ENCODE measurements at places on chromosomes 5 and 9. TPM values are rescaled to one million over a fixed set of nuclear protein-coding genes. Genes with fewer than 3 reads are reported as not detected.

GOLGA2 gene
- total RNA-seq, result 131 TPM

ADAMTS13 gene
- 3.2 TPM for total RNA-seq

DNA sequence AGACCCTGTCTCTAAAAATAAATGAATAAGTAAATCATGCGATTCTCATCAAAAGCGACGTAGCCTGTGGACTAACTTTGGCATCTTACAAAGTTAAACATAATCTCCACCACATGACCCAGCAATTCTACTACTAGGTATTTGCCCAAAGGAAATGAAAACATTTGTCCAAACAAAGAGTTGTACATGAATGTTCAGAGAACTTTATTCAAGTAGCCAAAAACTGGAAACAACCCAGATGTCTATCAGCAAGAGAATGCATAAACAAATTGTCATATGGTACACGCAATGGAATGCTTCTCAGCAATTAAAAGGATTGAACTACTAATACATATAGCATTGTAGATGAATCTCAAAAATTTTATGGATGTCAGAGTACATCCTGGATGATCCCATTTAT, 82.6 kb downstream of the ADRB2 start:
- no peak for DNase-seq

GRCh38 chr5:158175934-158176481, 317.1 kb upstream of the CLINT1 start:
- no peak for DNase-seq

DNA sequence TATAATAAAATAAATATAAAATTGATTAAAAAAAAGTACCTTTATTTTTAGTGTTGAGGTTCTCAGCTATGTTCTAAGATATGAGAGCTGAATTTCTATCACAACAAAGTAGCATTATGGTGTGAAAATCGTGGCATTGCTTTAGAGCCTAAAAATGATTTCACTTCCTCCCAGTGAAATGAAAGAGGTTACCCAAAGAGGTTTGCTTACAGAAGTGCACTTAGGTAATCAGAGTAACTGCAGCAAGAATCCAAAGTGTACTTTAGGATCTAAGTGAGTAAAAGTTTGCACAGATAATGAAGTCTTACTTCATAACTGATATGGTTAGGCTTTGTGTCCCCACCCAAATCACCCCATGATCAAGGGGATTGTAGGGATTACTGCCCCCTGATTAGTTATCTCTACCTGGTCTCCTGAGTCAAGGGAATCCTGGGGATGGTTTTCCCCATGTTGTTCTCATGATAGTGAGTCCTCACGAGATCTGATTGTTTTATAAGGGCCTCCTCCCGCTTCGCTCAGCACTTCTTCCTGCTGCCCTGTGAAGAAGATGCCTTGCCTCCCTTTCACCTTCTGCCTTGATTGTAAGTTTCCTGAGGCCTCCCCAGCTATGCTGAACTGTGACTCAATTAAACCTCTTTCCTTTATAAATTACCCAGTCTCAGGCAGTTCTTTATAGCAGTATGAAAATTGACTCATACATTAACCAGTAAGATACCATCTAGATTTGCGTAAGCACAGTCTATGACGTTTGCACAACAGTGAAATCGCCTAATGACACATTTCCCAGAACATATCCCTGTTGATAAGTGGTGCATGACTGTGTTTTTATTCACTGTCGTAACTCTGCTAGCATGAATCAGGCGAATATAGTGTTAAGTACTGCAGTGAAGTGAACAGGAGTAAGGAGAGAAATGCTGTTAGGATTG, 40.3 kb upstream of the LRRC70 start:
- DNase-seq, result no peak

DNA sequence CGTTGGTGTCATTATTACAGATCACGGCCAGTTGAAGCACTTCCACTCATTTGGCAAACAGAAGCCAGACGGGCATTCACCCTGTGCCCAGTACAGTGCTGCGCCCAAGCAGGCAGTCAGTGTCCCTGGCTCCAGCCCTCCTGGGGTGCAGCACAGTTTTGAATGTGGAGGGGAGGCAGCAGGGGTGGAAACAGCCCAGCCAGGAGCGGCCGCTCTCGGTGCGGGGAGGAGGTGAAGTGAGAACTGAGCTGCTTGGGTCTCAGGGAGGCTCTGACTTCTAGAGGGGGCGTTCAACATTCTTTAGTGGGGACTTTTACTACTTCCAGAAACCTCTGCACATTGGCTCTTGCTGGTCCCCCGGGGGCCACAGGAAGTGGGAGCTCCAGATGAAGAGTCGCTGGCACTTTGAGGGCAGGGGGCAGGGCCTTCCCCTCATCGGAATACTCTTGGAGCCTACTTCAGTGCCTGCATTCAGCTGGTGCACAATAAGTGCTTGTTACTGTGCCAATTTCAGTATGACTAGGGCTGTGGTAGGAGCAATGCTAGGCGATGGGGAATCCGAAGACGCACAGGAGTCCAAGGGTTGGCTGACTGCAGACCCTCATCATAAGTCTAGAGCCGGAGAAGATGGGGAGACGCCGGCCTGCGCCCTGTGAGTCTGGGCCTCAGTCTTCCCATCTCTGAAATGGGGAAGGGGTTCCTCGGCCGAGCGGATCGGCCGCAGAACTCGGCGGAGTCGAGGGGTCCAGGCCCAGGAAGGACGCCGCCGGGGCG, 492 bp upstream of the NEK6 start:
- DNase-seq, result peak; percentile 35

DNA sequence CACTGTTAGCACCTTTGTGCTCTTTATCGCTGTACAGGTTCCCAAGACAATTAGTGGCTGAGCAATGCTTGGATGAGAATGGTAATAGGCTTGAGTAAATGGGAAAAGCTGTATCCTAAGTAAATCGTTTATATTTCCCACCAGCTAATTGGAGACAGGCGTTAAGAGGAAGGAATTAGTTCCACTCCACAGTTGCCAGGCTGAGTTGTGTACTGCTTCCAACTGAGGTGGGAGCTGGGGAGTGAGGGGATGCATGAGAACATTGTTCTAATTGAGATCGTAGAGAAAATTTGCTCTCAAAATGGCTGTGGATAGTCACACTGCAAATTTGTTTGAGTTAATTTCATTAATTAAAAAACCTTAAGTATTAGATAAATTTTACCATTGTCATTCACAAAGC, 285.0 kb upstream of the ADAMTSL1 start:
- DNase-seq, result no peak

GRCh38 chr9:121411993-121412392, 41.9 kb upstream of the STOM start:
- DNase-seq, result no peak

GRCh38 chr9:90271707-90272106, 370.9 kb downstream of the DIRAS2 start:
- DNase-seq, result no peak

Measured in skin of body (tissue), 3 donors.